ENCODE measurements at places on chromosomes 4 and X.

DNA sequence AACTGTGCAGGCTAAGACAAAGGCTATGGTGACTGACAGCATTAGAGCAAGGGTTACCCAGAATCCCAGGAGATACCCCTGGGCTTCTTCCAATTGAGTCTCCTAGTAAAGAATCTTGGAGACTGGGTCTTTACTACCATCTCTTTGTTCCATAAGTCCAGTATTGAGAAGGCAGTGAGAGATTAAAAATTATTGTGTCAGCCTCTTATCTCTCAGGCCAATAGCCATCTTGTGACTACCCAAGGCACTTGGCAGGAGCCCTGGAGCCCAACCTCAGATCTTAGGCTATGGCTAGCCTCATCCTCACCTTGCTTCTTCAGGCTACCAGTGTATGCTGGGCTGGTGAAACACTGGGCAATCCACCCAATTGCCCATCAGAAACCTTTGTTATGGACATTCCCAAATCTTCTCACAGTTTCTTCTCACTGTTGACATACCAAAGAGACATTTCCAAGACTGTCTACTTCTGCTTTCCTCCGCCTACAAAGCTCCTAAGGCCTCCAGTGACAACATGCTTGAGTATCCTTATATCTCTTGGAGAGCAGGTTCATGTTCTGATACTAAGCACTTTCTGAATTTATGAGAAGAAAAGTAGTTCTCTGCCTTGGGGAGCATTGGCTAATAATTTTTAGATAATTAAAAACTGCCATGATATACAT is 76.3 kb upstream of the STIM2 start:
- no peak for DNase-seq

GRCh38 chrX:1600406-1601050 is 9.1 kb downstream of the AKAP17A start:
- no peak for DNase-seq

DNA sequence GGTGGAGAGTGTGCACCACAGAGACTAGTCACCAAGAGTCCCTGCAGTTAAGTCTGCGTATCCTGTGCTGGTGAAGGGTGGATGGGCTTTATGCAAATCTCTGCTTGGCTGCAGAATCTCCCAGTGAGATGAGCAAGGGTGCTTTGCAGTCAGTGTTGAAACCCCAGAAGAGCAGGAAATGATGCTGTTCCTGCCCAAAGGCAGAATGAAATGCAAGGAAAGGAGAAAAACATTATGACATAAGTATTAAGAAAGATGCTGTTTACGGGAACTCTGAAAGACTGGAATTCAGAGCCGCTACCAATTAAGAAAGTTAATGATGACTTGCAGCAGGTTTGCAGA is 25.4 kb upstream of the ACSL1 start:
- no peak for DNase-seq

- no peak for DNase-seq
Measured at GRCh38 chrX:76279007-76279406, 106.1 kb downstream of the PBDC1 start.

- DNase-seq = no peak
Measured at GRCh38 chrX:8783097-8783713, 18.0 kb downstream of the FAM9A start.
